ENCODE measurements at places on chromosomes 2 and 18. TPM values are rescaled to one million over a fixed set of nuclear protein-coding genes. Genes with fewer than 3 reads are reported as not detected.

The MC5R gene
- not detected for total RNA-seq

DNA sequence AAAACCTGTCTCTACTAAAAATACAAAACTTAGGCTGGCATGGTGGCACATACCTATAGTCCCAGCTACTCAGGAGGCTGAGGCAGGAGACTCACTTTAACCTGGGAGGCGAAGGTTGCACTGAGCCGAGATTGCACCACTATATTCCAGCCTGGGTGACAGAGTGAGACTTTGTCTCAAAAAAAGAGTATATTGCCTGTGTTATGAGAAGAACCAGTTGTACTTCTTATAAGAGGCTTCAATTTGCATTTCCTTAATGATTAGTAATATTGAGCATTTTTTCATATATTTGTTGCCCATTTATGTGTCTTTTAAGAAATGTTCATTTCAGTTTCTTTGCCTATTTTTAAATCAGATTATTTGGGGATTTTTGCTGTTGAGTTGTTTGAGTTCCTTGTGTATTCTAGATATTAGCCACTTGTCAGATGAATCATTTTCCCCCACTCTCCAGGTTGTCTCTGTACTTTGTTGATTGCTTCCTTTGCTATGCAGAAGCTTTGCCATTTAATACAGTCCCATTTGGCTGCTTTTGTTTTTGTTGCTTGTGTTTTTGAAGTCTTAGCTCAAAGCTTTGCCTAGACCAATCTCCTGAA is 75.8 kb upstream of the LRPPRC start:
- DNase-seq, result no peak

GRCh38 chr2:393711-394696 is 106.1 kb upstream of the ALKAL2 start:
- DNase-seq, result peak; percentile 35

GRCh38 chr2:232261776-232262175 is 116.8 kb upstream of the ALPP start:
- no peak for DNase-seq

DNA sequence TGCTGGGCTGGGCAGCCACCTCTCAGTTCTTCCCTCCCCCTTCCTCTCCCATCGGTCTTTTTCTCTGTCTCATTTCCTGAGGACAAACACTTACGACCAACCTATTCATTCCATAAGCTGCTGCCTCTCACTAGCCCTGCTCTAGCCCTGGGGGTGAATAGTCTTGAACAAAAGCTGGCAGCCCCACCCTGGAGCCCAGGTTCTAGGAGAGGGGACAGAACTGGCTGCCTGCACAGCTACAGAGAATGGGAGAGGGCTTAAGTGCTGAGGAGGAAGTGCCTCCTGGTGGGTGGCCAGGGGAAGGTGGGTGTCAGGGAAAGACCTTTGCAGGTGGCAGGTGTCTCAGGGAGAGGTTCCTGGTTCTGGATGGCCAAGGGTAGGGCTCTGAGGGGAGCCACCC is 22.8 kb downstream of the ANO7 start:
- DNase-seq, result no peak

DNA sequence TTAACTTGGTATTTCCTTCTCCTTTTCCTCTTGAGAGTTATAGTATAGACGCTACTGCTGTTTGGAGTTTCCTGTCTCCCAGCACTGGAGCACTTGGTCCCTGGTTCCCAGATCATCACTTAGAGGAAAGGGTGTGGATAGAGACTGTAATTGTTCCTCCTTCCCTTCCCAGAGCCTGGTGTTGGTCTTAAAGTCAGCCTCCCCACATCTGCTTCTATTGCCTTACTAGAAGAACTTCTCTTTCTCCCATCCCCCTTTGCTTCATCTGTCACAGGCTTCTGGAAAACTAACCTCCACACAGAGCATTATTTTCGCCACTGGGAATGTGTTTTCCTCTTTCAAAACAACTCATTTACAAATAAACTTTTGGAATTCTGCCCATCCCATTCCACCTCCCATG is 131.0 kb downstream of the CCDC85A start:
- DNase-seq, result no peak

DNA sequence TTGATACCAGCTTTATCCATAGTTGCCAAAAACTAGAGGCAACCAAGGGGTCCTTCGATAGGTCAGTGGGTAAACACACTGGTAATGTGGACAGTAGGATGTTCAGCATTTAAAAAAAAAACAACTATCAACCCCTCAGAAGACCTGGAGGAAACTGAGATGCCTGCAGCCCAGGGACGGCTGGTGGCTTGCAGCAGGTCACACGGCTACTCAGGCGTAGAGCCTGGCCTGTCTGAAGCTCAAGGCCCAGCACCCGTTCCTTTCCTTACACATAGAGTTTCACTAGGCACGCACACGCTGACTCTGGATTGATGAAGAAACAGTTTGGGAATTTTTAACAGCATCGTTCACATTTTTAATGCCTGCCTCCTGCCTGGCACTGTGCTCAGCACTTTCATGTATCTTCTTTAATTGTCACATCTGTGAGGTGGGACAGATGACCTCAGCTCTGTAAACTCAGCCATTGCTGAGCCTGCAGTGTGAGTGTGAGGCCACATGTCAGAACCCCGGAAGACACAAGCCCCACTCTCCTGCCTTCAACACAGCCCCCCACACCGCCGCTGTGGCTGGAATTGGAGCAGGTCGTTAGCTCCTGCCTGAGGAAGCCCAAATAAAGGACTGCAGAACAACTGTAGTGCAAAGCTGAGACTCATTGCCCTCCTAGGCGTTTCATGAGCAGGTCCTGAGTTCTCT is 40.7 kb downstream of the TRAPPC12 start:
- no peak for DNase-seq

All from natural killer cell (primary cell).